NCI-H187 (cell line): ENCODE measurements at places on chromosomes 3 and 15.

DNA sequence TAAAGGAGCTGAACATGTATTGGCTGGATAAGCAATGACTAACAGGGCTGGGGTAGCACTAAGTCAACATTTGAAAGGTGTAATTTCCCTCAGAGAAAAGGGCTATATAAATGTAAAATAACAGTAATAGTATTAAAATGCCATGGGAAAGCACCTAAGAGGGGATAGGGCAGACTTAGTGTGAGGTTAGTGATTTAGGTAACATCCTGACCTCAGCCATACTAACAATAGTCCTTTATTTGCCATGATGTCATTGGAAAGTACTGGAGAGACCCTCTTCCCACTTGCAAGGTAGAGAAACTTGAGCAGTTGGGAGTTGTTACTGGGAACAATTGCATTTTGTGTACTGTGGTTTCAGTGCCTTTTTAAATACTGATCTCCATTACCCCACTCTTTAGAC is 103.4 kb downstream of the LSAMP start:
- DNase-seq: no peak

DNA sequence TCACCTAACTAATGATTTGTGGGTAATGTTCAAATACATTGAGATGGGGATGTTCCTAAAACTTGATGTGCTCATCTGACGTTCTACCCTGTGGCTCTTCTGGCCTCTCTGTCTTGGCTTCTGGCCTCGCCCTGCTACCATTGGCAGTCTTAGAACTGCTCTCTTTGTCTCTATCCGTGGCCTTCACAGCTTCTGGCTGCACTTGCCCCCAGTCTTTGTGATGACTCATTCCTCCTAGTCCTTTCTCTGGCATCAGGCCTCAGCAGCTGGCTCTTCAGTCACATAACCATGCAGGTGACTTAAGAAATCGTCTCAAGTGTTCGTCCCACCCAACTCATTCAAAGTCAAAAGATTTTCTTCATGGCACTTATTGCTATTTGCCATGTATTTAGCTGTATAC is 188.1 kb downstream of the BBX start:
- no peak for DNase-seq

DNA sequence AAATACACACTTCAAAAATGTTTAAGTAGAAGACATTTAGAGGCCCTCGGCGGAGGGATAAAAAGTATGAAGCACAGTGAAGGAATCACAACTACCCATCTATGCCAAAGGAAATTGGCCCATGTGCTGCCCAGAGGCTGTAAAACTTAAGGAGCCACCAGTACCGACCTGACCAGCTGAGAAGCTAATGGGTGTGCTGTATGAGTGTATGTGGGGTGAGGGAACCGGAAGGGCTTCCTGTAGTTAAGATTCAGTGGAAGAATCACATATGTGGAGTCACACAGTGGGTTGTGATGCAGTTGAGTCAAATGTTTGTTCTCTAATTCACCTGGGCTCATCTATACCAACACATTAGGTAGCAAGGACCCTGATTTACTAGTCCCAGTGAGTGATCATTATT is 516.0 kb upstream of the IL12A start:
- no peak for DNase-seq

GRCh38 chr3:53842436-53843194 is 3.6 kb downstream of the CHDH start:
- no peak for DNase-seq

GRCh38 chr3:140204271-140204984 is 269.4 kb downstream of the CLSTN2 start:
- DNase-seq: no peak

DNA sequence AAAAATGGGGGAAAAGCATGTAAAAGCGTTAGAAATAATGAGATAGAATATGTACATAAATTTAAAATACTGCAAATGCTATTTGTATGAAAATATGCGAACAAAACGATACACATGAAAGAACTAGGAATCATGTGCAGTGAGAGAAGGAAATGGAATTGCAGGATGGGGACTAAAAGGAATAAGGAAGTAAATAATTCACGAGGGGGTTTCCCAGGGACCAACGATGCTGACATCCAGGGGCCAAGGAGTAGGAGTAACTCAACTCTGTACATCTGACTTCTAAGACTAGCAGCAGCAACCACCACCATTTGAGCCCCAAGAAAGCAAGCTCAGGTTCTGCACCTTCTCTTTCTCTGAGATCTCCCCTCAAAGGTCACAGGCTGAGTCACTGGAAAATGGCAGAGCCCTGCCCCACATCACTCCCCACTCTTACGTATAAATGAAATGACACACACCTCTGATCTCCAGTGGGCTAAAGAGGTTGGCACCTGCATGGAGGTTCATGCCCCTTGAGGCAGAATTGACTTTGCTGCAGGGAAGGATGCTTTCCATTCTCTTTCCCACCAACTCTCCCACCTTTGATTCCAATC is 100.0 kb upstream of the DLG1 start:
- DNase-seq: no peak

GRCh38 chr3:123412076-123412475 is 36.8 kb downstream of the ADCY5 start:
- DNase-seq: no peak

DNA sequence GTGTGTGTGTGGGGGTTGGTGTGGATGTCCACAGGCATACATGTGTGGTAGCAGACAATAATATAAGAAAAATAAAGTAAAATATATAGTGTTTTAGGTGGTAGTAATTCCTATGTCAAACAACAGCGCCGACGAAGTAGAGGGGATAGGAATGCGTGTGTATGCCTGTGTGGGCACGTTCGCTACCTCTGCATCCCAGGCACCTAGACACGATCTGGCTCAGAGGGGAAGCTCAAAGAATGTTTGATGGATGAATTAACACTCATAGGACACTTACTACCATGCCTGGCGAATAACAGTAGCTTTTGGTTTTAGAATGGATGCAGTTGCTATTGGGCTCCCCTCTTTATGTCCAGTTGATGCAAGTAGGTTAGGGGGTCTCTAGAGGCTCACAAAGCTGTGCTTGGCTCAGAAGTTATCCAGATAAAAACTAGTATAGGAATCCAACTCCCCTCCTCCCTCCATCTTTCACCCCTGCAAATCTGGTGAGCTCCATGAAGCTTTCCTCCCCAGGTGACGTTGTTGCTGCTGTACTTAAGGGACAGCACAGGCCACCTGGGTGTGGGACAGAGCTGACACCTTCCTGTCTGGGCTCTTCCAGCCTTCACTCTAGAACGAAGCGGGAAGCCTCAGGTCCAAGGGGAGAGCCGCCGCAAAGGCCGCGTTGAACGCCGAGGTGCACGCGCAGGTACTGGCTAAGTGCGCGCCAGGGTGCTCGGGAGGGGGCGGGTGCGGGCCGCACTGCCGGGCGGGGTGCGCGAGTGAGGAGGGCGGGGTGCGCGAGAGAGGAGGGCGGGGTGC is 192.6 kb upstream of the LYSMD4 start:
- no peak for DNase-seq

DNA sequence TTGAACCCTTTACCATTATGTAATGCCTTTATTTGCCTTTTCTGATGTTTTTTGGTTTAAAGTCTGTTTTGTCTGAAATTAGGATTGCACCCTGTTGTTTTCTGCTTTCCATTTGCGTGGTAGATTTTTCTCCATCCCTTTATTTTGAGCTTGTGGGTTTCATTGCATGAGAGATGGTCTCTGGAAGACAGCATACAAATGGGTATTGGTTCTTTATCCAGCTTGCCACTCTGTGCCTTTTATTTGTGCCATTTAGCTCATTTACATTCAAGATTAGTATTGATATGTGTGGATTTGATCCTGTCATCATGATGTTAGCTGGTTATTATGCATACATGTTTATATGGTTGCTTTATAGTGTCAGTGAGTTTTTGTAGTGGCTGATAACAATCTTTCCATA is 318.7 kb upstream of the PPP2R3A start:
- DNase-seq: no peak

DNA sequence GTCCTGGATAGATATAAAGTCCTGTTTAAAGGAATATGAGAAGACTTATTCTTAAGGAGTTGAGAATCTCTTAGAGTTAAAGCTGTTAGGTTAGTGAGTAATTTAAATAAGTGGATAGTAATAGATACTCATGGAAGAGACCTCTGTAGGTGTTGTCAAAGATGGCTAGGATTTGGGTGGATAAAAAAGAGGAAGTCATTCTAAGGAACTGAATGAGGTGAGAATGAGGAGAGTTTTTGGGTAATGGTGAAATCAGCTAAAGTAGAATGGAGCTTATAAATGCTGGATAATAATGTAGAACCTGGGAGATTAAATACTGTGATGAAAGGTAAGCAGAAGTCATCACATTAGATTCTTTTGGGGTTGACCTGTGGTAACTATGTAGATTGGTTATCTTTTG is 8.1 kb downstream of the ARIH1 start:
- no peak for DNase-seq

DNA sequence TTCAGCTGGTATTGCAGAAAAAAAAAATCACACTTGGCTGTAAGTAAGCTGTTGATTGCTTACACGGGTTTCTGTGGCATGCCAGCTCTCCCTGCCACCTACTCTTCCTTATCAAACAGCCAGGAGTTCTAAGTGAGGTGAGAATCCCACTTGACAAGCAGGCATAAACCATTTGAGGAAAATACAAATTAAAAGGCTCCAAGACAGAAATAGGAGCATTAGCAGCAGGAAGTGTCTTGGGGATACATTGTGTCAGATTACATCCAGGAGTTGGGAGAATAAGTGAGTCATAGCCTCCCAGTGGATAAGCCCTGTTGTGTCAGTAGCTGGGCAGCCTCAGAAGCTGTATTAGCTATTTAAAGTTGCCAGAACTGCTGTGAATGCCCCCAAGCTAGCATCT is 256.0 kb downstream of the CNTN4 start:
- DNase-seq: no peak

DNA sequence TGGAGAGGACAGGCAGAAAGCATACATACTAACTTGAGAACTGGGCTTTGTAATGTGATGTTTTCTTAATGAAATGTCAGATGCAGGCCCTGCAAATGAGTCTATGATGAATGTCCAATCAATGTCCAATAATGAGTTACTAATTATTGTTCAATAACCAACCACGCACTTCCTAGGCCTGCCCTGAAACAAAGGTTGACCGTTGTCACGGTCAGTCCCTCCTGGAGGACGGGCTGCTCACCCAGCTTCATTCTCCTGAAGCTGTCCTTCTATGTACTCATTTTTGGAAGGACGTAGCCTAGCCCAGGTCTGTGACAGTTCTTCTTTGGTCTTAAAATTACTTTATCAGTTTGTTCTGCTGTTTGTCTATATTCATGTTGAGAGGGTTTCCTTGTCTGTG is 8.3 kb upstream of the PDIA5 start:
- DNase-seq: no peak

- DNase-seq: no peak
Measured at GRCh38 chr3:112132554-112132953, 494 bp downstream of the GCSAM start.

DNA sequence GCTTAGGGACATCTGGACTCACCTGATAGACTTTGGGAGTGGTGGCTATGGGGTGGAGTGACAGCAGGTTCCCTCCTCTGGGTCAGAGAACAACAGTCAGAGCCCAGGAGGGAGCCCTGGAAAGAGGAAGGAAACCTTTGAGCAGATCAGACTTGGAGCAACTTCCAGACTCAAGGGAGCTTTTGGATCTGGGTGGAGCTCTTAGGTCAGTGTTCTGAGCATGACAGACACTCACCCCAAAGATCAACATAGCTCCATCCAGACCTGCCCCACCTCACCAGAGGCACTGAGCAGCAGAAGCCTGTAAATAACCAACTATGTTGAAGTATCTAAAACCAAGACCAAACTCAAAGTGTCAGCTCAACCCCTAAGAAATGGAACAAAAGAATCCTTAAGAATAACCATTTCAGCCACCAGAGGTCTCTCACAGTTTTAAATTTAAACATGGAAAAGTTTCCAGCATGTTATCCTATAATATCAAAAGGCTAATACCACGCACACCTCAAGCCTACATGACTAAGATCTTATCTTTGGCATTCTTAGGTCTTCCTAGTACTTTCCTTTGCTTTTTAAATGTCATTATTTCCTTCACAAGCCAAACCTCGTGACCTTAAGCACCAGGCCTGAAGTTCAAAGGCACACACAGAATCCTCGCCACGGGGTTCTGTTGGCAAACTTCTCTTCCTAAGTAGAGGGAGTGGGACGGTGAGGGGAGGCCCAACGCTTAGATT is 56.4 kb downstream of the UMPS start:
- no peak for DNase-seq
